Activated CD8-positive, alpha-beta memory T cell treated with anti-CD3 and anti-CD28 coated beads for 1 hour (primary cell): ENCODE measurements at places on chromosomes 7 and 10.
A peak's percentile ranks its signal among the peaks of the same experiment; 100 is the strongest.

DNA sequence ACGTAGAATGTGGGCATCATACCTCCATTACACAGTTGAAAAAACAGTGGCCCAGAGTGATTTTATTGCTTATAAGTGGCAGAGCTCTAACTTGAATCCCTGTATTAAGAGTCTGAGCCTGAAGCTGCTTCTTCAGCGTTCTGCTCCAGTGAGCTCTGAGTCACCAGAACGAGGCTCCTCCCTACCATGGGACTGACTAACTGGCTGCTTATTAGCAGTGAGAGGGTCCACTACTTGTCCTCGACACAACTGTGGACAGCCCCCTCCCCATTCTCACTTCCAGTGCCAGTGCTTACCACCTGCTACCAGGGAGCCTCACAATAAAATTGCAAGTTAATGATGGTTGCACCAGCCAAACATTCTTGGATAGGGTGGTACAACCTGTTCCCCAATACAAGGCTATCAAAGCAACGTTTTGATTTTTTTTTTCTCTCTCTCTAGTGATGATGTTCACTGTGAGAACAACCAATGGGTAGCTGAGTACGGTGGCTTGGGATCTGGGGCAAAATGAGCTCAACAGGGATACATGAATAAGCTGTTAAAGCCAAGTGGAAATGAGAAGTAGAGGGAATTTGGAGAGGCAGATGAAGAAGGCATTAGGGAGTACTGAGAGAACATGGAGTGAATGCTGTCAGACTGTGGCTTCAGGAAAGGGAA lies 2.7 kb upstream of the NRG3 start:
- no peak for DNase-seq

DNA sequence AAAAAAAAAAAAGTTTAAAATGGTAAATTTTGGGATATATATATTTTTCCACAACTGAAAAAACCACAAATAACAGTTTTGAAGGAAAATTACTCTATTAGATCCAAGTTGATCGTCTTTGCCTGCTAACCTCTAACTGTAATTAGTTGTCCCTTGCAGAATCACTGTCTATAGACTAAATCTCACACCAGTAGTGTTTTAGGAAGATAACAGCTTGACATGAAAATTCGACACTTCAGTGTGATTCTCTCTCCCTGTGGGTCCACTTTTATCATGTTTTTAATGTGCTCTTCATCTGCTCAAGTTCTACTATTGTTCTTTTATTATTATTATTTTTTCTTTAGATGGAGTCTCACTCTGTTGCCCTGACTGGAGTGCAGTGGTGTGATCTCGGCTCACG lies 24.5 kb upstream of the ARHGAP21 start:
- DNase-seq: no peak

DNA sequence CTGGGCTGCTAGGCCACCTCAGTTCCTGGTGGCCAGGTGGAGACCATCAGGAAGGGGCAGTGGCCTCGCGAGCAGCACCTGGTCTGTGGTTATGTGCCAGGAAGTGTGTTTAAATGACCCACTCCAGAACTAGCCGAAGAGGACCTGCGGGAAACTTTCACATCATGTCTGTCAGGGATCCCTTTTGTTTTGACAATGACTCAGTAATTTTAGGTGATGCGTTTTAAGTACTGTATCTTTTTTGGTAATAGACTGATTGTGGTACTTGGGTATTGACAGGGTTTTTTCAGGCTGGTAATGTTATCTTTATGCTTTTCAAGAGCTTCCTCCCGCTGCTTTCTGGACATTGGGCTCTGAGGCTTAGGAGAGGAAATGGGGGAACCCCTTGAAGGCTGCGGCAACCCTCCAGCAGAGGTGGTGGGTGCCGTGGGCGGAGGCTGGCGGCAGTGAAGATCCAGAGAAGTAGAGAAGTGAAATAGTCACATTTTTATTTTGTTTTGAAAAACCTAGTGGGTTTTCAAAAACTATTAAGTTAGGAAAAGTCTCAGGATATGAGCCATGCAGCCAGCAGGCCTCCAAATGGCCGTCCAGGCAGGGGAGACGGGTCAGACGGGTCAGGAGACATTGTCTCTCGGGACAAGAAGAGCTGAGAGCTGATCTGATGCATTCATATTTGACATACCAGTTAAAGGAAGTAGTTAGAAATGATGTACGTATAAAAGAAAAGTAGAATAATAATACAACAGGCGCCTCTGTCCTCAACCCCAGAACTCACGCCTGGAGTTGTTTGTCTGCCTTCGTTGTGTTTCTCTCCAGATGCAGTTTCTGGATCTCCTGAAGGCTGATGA lies 27.7 kb downstream of the PPP2R2D start:
- no peak for DNase-seq

- no peak for DNase-seq
Observed at GRCh38 chr7:85095366-85095765, 91.5 kb downstream of the SEMA3D start.

- DNase-seq: no peak
Observed at GRCh38 chr7:57412168-57412567, 37.8 kb upstream of the ZNF716 start.

DNA sequence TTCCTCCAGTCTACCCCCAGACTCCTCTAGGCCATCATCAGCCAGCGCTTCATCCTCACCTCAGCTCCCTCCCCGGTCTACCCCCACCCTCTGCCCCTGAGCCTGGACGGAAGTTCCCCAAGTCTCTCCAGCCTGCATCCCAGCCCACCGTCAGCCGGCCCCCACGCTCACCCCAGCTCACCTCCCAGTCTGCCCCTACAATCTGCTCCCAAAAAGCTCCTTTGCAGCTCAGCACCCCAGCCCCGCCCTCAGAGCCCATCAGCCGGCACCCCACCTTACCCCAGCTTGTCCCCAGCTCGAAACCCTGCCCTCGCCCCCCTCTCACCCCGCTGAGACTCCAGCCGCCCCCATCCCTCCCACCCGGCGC lies 322 bp upstream of the RAMP3 start:
- no peak for DNase-seq

- no peak for DNase-seq
Observed at GRCh38 chr10:20707251-20707650, 189.9 kb downstream of the NEBL start.

DNA sequence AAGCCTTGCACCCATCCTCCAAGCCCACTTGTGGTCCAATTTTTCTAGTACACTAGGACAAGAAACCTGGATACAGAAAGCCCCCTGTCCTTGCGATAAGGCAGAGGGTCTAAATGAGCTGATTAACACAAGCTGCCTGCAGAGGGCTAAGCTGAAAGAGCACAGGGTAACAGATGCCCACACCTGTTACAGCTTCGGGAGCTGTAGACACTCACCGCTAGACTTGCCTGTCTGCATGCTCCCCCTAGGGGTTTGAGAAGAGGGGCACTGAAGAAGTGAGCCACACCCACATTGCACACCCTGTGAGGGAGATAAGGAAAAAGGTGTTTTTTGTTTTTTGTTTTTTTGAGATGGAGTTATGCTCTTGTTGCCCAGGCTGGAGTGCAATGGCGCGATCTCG lies 386.5 kb upstream of the AUTS2 start:
- DNase-seq: no peak

GRCh38 chr10:72265508-72265907 lies 8.2 kb upstream of the DDIT4 start:
- DNase-seq: no peak

- DNase-seq: no peak
Observed at GRCh38 chr7:143499743-143500348, 22.2 kb downstream of the TAS2R41 start.

DNA sequence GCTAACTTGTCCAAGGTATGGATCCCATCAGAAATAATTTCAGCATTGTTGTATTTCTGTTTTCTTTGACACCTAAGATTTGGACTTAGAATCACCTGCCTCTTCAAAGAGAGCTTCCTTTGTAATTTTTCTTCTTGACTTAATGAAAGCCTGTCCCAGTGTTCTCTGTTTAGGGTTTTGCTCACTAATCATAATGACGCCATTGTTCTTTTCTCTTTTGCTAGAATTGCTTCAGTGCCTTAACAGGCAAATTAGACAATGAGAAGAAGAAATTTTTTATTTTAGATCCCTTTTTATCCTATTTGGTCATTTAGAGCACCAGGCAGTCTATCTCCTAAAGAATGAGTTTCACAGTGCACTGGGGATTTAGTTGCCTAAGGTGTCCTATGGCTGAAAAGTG lies 128.5 kb downstream of the SND1 start:
- DNase-seq: no peak

DNA sequence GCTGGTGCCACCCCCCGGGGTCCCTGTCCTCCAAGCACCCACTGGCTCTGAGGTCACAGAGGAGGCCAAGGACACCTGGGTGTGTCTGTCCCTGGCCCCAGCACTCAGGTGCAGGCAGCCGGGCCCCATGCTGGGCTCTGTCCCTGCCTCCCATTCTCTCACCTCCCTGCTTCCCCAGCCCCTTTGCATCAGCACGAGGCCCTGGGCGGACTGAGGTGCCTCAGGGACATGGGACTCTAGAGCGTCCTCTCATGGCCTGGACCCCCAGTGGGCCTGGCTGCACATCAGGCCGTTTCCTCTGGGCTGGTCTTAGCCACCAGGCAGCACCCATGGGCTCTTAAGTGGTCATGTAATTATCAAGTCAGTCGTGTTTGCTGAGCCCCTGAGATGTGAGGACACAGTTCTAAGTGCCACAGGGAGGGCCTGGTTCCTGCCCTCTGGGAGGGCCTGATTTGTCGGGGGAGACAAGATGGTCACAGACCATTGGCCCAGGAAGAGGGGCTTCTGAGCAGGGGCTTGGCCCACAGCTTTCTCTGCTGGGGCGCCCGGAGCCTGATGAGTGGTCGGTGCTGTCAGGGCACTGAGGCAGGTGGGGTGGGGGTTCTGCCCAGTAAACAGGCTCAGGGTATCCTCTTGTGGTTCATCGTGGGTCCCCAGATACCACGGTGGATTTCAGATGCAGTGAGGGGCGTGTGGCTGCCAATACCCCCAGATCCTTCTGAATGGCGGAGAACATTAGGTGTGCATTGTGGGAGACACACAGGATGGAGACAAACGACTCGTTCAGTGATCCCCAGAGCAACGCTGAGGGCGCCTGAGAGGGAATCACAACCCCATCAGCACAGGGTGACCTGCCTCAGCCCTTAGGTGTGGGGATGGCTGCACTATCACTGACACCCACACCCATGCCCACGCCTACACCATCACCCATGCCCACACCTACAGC lies 152.5 kb downstream of the WDR37 start:
- DNase-seq: no peak

- DNase-seq: no peak
Observed at GRCh38 chr10:74177140-74177677, 26.2 kb downstream of the ADK start.

DNA sequence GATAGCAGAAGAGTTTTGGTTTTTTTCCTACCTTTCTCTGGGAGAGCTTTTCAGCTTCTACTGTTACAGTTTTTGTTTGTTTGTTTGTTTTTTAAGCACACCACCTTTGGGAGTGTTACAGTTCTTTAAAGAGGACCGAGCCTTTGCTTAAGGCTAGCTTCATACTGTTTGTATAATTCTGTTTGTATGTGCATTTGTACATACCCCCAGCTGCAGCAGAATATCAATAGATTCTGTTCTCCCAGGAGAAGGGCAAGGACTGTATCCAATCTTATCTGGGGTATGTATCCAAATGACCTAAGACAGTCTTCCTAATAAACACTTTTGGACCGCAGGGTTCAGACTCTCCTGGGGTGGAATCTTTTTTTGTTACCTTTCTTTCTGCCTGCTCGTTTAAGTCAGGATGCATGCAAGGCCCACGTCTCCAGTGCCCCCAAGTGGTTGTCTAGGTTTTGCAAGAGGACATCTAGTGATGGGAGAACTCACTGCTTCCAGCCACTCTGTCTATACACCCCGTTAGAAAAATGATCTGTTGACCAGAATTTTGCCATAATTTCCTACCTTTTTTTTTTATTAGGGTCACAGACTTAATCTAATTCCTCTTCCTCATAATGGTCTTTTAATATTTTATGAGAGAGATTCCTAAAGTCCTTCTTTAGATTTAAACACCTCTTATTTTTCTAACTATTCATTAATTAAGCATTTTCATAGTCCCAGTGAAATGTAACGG lies 23.9 kb downstream of the NRF1 start:
- peak; percentile 39 for DNase-seq

DNA sequence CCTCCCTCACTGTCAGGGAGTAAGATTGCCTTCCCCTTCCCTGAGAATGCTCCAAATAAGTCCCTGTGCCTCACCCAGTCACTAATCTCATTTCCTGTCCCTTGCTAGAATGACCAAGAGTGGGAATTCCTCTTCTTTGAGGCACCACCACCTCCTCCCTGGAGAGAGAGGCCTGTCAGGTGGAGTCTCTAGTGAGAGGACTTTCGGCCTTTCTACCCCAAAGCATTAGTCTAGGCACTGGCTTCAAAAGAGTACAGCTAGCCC lies 145.0 kb downstream of the PTPN20 start:
- DNase-seq: no peak

DNA sequence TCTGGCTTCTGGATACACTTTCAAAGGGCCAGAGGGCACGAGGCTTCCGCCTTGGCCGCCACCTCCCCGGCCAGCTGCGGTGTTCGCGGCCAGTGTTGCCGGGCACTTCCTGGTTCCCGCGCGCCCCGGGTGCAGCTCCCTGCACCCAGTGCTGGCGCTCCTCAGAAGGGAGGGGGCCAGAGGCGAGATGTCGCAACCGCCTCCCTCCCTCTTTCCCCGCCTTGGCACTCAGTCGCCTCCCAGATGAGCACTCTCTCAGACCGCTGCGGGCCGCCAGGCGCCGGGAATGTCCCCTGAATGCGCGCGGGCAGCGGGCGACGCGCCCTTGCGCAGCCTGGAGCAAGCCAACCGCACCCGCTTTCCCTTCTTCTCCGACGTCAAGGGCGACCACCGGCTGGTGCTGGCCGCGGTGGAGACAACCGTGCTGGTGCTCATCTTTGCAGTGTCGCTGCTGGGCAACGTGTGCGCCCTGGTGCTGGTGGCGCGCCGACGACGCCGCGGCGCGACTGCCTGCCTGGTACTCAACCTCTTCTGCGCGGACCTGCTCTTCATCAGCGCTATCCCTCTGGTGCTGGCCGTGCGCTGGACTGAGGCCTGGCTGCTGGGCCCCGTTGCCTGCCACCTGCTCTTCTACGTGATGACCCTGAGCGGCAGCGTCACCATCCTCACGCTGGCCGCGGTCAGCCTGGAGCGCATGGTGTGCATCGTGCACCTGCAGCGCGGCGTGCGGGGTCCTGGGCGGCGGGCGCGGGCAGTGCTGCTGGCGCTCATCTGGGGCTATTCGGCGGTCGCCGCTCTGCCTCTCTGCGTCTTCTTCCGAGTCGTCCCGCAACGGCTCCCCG lies at the start of gene FFAR4:
FFAR4 (plus strand) TSS at position 231 of the 842 bp plus-strand sequence; CDS start at position 287, 56 bp downstream.
- no peak for DNase-seq

- no peak for DNase-seq
Observed at GRCh38 chr10:123972481-123973401, 81.1 kb upstream of the CPXM2 start.

GRCh38 chr10:85457191-85457590 lies 909.4 kb downstream of the GRID1 start:
- DNase-seq: no peak

DNA sequence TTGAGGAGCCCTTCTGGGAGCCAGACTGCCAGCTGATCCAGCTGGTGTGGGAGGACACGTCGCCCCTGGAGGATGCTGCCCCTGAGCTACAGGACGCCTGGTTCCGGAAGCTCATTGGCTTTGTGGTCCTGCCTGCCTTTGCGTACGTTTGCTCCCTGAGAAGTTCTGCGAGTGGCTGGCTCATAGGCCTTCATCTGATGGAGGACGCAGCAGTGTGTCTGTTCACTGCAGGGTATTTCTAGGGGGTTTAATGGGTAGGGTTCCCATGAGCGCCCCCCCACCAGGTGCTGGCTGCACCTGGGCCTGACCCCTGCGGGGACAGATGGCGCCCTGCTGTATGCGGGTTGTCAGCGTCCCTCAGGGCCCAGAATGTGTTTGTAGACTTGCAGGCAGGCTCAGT lies 5.0 kb downstream of the PAOX start:
- no peak for DNase-seq
